ENCODE measurements at places on chromosomes 13 and 19. TPM values are rescaled to one million over a fixed set of nuclear protein-coding genes. Genes with fewer than 3 reads are reported as not detected.
A peak's percentile ranks its signal among the peaks of the same experiment; 100 is the strongest.

- DNase-seq = no peak
Measured at GRCh38 chr13:106362707-106363106, 172.8 kb downstream of the EFNB2 start.

- DNase-seq = no peak
Measured at GRCh38 chr19:3338541-3339181, 27.7 kb upstream of the NFIC start.

GRCh38 chr19:29263305-29264135, 50.6 kb upstream of the UQCRFS1 start:
- DNase-seq = peak; percentile 11

- no peak for DNase-seq
Measured at GRCh38 chr13:23928985-23929384, 31.7 kb upstream of the C1QTNF9B start.

DNA sequence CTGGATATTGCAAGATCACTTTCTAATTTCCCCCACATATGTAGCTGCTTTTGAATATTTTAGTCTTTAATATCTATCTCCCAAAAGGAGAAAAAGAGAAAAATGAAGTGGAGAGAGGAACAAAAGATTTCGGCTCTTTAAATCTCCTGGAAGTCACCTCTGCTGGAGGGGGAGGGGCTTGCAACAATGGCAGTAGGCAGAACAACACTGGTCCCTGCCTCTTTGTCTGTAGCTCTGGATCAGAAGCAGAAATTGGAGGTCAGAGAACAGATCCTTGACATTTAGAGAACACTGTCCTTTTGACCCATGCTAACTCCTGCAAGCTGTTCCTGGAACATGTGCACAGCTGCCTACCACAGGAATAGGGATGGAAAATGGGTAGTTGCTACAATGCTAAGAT, 86.7 kb upstream of the GPR12 start:
- DNase-seq = no peak

DNA sequence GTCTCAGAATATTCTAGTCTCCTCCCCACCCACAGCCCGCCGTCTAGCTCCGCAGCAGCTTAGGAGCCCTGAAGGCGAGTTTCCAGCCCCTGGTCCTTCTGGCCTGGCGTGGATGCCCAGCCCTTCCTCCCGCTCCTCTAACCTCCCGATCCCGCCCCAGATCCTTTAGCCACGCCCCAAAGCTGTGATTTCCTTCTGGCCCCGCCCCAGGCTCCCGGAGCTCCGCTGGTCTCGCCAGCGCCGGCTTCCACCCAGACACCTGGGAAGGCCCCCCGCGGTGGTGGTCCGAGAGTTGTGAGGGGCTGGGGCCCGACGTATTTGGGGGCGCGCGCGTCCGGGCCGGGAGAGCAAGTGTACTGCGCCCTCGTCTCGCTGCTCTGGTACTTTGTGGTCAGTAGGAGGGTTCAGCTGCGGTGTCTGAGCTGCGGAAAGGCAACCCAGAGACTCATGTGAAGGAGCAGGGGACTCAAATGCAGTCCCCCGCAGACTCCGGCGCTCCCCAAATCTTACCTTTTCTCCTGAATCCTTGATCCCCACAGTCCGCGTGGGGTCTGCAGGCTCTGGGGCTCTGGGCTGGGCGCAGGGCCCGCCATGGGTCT, at the start of gene CGB7:
CGB7 (minus strand) TSS at position 114 of the 599 bp plus-strand sequence. CDS start 2,374 bp downstream, outside the sequence.
- peak; percentile 17 for DNase-seq

ALOX5AP gene
- 0.50 TPM for polyA plus RNA-seq

LRP3 gene
- polyA plus RNA-seq = 30.3 TPM

All from HepG2 (cell line).